Bronchial smooth muscle cell (primary cell): ENCODE measurements at places on chromosomes 2 and 18. TPM values are rescaled to one million over a fixed set of nuclear protein-coding genes. Genes with fewer than 3 reads are reported as not detected.

The MOCOS gene
- total RNA-seq = 2.2 and 4.3 TPM in 2 replicates

The IL1F10 gene
- not detected in 2 replicates for total RNA-seq

The TRIB2 gene
- total RNA-seq = 12.3 and 24.7 TPM in 2 replicates

The FHOD3 gene
- 4.3 and 12.9 TPM in 2 replicates for total RNA-seq

The DAW1 gene
- total RNA-seq = 0.16 TPM in 1 of 2 replicates, not detected in the other

The FRZB gene
- 0.17 and 0.32 TPM in 2 replicates for total RNA-seq

The FMNL2 gene
- total RNA-seq = 18.8 and 31.8 TPM in 2 replicates

The SLC8A1 gene
- total RNA-seq = 35.1 and 82.7 TPM in 2 replicates

The NFU1 gene
- total RNA-seq = 55.0 and 59.3 TPM in 2 replicates

The PLCD4 gene
- 6.1 and 7.6 TPM in 2 replicates for total RNA-seq
